Cortex of kidney (tissue), 1 donor: ENCODE measurements at places on chromosomes 7 and 10.

DNA sequence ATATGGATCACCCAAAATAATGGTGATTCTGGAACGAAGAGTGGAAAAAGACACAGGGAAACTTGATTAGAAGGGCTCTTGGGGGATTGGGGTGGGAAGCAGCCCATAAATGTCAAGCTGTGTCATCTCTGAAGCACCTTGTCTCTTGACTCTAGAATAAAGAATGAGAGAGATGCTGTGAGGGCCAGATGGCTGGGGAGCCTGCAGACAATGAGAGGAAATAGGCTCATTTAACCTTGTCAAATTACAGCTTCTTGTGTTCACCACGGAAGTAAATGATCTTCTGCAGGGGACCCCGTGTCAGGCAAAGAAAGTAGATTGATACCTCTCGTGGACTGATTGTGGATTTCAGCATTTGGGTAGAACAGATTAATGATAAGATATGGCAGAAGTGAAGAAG is 159.3 kb downstream of the ST7 start:
- DNase-seq, result no peak

GRCh38 chr10:72727130-72727529 is 35.2 kb downstream of the MCU start:
- DNase-seq, result no peak

GRCh38 chr7:15475808-15476530 is 85.8 kb downstream of the AGMO start:
- no peak for DNase-seq

- DNase-seq, result no peak
Measured at GRCh38 chr7:105638334-105638733, 57.0 kb upstream of the EFCAB10 start.

DNA sequence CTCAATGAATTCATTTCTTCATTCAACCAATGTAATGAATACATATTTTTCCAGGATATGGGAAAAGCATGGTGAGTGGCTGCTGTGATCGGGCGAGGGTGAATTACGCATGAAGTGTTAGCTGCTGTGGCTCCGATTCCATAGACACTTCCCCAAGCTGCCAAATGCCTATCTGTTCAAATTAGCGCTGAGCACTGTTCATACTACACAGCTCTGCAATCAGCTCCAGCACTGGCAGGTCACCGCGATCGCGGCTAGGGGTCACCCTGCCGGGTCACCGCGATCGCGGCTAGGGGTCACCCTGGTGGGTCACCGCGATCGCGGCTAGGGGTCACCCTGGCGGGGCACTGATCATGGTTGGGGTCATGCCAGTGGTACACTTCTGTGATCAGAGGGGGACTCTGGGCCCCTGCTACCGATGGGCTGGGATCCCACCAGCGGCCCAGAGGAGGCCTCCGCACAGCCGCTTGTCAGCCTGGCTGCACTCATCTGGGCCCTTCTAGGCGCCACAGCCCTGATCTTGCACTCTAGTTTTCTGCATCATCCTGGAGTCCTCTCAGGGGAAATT is 49.3 kb downstream of the JAKMIP3 start:
- no peak for DNase-seq

DNA sequence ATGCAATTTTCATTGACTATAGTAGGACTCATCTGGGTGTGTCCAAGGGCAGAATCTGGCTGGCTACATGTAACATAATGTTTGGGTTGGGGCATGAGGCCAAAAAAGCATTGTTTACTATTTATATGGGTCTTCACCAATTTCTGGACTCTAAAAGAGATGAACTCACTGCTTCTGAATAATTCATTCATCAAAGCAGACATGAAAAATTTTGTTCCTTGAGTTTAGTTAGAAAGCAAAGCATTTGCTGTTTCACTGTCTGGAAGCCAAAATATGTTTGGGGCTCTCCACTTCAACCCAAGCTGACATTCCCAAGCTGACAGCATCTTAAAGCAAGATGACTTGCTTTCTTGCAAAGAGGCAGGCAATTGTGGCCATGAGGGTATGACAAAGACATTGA is 670.6 kb downstream of the SUGCT start:
- DNase-seq, result no peak

- DNase-seq, result no peak
Measured at GRCh38 chr10:62037890-62038608, 136.6 kb downstream of the ARID5B start.

GRCh38 chr10:58967551-58968388 is 208.7 kb upstream of the PHYHIPL start:
- DNase-seq, result no peak

GRCh38 chr10:82827901-82828300 is 952.9 kb downstream of the NRG3 start:
- no peak for DNase-seq

DNA sequence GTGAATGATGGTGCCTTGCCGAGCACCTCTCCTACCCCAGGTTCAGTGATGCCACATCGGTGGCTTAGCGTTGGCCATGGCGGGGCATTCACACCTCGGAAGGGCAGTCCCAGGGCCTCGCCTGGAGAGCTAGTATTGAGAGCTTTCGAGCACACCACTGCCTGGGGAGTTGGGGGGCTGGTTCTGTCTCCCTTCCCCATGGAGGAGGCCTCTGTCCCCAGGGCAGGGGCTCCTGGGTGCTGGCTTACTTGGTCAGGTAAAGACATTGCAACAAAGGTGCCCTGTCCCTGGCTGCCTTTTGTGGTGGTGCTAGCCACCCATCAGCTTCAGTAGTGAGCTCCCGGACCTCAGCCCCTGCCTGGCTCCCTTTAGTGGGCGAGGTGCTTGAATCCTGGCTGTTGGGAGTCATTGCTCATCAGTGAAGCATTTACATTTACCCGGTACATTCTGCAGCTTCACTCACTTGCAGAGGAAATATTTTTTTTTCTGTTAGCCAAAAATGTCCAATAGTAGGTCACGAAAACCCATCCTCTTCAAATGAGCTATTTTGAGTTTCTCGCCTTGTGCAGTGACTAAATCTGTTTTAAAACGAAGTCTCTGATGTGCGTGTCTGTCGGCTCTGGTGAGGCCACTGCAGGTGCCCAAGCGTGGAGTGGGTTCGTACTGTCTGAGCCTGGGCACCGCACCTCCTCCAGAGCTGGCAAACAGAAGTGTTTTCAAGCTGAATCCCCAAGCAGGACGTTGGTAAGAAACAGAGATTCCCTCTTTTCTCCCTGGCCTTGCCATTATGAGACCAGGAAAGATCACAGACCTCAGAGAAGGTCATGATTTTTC is 95.5 kb downstream of the INPP5A start:
- no peak for DNase-seq

- no peak for DNase-seq
Measured at GRCh38 chr10:129448086-129448485, 19.0 kb upstream of the MGMT start.

- no peak for DNase-seq
Measured at GRCh38 chr7:5139998-5140397, 50.0 kb upstream of the WIPI2 start.

DNA sequence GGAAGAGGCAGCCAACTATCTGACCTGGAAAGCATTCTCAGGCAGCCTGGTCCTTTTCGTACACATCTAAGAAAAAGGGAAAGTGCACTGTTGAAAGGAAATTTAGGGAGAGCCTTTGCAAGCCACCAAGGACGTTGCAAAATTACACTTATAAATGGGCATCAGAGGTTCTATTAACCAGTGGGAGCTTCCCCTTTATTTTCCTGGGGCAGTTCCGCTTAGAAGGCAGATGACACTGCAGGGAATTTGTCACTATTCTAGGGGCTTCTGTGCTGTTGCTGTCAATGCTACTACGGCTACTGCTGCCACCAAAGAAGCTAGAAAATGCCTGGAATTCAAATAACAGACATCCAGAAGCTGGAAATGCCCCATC is 79.6 kb upstream of the AUTS2 start:
- DNase-seq, result no peak

- DNase-seq, result no peak
Measured at GRCh38 chr7:2242541-2243429, 759 bp downstream of the NUDT1 start.

- no peak for DNase-seq
Measured at GRCh38 chr10:114404171-114405010, at the start of gene AFAP1L2. Gene AFAP1L2, minus strand, starts transcription at chr10:114404502. Its CDS starts 47 bp downstream, at chr10:114404455.
